Activated T-helper 9 cell treated with anti-CD3 and anti-CD28 coated beads, Interleukin-2, amount 50 U/mL, for 16 hours (primary cell): ENCODE measurements at places on chromosomes 3 and 15.

- DNase-seq = no peak
Observed at GRCh38 chr3:73432023-73432705, 192.6 kb downstream of the PDZRN3 start.

DNA sequence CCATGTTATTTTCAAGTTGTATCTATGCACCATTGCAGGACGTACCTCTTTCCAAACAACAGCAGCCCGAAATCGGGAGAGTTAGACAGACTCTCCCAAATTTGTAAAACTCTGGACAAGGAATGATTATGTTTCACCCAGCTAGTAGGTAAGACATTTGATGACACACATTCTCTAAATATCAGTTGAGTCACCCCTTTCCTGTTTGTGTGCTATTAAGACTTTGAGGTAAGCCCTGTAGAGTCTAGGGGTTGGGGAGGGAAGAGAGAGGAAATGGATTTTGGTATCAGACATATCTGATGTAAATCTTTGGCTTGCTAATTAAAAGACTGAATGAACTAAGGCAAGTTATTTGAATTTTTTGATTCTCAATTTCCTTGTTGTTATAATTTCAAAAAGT lies 999.0 kb downstream of the TUSC7 start:
- DNase-seq = no peak

DNA sequence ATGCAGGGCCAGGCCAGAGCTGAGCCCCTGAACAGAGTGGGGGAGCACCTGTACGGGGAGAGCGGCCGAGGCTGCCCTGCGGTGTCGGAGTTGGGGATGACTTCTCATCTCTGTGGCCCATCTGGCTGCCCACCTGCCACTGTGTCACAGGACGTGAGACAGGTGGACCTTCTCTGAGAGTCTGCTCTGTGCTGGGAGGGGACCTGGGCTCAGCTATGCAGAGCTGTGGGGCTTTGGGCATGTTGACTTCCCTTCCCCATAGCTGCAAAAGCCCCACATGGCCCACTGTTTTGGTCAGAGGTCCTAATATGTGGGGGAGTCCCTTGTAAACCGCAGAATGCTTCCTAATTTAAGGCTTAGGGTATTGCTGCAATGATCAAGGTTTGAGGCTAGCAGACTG lies 68.0 kb upstream of the TRPM1 start:
- no peak for DNase-seq

- DNase-seq = no peak
Observed at GRCh38 chr3:52615166-52615565, 70.5 kb downstream of the PBRM1 start.

DNA sequence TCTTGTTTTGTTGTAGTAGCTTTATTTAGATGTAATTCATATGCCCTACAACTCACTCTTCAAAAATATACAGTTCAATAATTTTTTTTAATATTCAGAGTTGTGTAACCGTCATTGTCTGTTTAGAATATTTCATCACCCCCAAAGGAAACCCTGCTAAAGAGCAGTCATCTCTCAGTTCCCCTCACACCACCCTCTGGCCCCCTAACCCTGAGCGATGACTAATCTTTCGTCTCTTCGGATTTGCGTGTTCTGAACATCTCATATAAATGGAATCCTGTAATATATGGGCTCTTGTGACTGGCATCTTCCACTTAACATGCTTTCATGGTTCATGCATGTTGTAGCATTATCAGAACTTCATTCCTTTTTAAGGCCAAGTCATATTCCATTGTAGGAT lies 183.8 kb downstream of the ATG7 start:
- no peak for DNase-seq

DNA sequence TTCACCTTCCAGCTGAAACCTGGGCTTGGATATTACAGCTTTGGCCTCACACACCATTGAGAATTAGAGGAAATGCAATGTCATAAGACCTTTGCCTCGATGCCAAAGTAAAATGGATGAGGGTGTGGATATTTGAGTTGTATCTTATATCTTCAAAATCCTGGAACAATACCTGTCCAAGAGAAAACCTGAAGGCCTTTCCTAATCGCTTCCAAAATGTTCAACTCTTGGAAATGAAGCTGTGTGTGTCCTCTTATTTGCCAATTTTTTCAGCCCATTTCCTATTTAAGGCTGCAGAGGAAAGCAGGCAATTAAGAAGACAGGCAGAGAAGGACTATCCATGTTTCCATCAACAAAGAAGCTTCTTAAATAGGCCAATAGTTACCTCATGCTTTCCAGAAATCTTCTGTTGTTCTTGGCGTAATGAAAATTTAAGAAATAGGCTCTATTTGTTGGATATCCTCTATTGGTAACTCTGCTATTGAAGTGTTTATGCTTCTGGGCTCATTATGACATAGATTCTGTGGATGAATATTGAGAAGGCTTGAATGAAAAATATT lies 99.5 kb upstream of the ZBTB20 start:
- DNase-seq = no peak

- no peak for DNase-seq
Observed at GRCh38 chr15:64877435-64877834, 34.3 kb upstream of the ANKDD1A start.

DNA sequence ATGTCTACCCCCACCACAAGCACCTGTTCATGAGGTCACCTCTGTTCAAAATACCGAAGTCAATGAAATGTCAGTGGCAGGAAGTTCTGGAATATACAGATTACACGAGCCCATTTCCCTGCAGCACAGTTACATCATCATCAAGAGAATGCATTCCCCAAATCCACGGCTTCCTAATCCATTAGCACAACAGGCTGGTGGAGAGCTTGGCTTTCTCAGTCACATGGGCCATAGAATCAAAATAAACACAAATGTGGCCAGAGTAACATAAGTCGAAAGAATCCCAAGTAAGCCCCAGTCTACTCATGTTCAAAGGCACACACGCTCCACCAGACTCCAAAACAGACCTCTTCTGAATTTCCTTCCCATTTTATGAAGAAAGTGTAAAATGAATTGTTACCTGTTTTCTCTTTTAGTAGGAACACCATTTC lies 419.3 kb downstream of the MAGI1 start:
- DNase-seq = no peak

DNA sequence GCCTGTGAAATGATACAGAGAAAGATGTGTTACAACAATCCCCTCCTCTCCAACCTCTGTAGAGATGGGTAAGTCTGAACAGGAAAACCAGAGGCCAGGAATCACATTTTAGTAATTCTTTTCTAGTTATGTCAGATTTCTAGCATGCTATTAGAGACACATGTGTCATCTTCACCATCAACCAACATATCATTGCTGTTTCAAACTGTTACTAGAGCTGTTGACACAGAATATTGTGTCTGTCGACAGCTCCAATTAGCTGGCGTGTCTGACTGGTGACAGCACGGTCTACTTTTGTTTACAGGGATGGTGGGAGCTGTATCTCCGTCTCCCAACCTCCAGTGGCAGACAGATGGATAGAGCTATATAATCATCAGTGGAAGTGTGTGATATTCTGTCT lies 393.2 kb downstream of the SOX2 start:
- no peak for DNase-seq

DNA sequence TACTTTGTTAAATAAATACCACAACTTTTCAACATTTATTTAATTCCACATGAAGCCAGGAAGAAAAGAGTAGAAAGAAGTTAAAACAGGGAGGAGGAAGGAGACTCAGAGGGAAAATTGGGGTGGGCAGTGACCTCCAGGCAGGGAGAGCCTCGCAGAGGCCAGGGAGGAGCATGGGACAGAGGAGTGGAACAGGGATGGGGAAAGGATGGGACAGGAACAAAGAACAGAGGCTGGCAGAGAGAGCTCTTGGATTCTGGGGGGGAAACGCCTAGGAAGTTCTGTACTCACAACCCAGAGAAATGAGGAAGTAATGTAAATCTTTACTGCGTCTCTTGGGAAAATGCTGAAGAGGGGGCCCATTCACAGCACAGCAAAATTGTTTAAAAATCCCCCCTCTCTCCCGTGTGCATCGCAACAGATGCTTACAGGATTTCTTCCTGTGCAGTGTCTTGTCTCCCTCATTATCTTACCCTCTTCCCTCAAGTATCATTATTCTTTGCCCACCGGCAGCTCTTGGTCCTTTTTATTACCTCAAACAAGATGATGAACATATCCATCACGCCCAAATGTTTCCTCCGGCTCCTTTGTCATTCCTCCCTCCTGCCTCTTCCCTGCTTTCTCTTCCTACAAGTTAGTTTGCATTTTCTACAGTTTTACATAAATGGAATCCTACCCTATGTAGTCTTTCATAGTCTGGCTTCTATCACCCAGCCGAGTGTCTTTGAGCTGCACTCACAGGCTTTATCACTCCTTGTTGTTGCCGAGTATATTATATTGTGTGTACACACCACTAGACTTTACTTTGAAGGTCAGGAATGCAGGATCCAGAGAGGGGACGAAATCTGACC lies 65.5 kb downstream of the ARHGAP31 start:
- no peak for DNase-seq
